ENCODE measurements at places on chromosomes 7 and 10. TPM values are rescaled to one million over a fixed set of nuclear protein-coding genes. Genes with fewer than 3 reads are reported as not detected.

MKX gene
- total RNA-seq, result 0.95 TPM

PVRIG gene
- total RNA-seq, result 27.8 TPM

VAX1 gene
- not detected for total RNA-seq

GPC2 gene
- 3.5 TPM for total RNA-seq

SKIDA1 gene
- not detected for total RNA-seq

BEND7 gene
- total RNA-seq, result not detected

CYP3A7 gene
- total RNA-seq, result not detected

GRCh38 chr10:63246356-63246755 is 113.2 kb downstream of the NRBF2 start:
- no peak for DNase-seq

DNA sequence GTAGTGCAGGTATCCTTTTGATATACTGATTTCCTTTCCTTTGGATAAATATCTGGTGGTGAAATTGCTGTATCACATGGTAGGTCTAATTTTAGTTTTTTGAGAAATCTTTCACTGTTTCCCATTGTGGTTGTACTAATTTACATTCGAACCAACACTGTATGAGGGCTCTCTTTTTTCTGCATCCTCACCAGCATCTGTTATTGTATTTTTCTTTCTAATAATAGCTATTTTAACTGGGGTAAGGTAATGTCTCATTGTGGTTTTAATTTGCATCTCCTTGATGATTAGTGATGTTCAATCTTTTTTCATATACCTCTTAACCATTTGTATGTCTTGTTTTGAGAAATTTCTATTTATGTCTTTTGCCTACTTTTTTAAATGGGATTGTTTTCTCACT is 335.4 kb upstream of the MTPN start:
- no peak for DNase-seq

DNA sequence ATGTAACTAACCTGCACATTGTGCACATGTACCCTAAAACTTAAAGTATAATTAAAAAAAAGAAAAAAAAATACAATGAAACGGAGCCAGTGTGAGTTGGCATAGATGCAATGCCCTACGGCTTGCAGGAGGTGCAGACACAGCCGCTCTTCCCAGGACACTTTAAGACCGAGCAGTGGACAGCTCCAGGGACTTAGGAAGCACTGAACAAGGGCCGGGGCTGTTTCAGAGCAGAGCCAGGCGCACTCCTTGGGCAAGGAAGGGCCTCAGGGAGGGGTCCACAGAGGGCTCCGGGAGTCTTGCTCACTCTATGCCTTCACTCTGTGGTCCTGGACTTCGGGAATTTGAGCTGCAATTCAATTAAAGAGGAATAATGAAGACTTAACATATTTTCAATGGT is 355.3 kb downstream of the TCERG1L start:
- DNase-seq, result no peak

- no peak for DNase-seq
These were observed 202.8 kb upstream of the SMIM30 start for GRCh38 chr7:113321201-113321600.

GRCh38 chr10:48798481-48799254 is 114.0 kb downstream of the WDFY4 start:
- DNase-seq, result no peak

DNA sequence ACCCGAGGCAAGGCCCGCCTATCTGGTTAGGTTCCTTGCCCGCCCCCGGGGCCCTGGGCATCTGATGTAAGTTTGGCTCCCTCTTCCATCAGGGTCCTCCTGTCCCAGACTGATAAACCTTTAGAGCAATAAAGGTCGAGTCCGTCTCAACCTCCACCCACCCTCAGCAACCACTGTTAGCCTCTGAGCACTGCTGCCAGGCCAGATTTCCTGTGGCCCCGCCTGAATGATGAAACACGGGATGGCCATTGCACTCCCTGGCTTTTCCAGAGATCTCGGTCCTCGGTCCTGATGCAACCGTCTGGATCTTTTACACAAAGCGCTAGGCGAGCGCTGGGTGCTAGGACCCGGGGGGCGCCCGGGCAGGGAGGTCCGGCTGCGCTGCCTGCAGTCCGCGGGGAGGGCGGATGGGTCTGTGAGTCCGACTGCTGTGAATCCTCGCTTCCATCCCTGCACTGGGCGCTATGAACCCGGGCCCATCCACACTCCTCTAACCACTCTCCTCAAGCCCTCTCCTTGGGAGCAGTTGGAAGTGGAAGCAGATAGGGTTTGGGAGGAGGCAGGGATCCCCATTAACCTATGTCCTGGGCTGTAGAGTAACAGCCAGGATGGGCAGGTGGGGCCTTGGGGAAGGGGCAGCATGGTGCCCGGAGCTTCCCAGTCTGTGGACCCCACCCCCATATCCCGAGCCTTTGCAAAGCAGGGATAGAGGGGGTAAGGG is 875 bp upstream of the DDIT4 start:
- DNase-seq, result peak; percentile 17

GRCh38 chr7:16710651-16711050 is 42.9 kb upstream of the TSPAN13 start:
- DNase-seq, result no peak

DNA sequence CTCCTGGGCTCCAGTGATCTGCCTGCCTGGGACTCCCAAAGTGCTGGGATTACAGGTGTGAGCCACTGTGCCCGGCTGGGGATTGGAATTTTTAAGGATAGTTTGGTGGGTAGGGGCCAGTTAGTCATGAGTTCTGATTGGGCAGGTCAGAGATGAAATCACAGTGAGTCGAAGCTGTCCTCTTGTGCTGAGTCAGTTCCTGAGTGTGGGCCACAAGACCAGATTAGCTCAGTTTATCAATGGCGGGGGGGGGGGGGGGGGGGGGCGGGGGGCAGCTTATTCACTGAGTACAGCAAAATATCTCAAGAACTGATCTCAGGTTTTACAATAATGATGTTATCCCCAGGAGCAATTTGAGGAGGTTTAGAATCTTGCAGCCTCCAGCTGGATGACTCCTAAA is 11.6 kb upstream of the ERCC6 start:
- no peak for DNase-seq

- DNase-seq, result no peak
These were observed 44.1 kb upstream of the ADRB1 start for GRCh38 chr10:113999531-113999930.

DNA sequence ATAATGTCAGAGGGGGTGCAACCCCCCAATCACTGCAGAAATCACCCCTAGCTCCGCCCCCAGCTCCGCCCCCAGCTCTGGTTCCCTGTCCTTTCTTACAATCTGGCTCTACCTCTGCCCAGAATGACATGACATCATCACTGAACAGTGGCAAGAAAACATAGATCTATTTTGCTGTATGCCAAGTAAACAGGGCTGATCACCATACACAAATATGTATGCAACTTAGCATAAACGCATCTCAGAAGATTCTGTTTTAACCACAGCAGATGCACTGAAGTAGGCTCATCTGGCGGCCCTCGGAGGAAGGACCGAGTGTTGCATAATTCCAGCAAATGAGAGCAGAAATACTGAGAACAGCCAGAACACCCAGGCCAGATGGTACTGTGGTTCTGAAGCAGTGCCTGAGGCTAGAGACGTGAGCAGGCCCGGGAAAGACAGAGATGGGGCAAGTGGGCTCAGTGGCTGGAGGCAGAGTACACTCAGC is 293.3 kb upstream of the KLF14 start:
- peak; percentile 31 for DNase-seq

DNA sequence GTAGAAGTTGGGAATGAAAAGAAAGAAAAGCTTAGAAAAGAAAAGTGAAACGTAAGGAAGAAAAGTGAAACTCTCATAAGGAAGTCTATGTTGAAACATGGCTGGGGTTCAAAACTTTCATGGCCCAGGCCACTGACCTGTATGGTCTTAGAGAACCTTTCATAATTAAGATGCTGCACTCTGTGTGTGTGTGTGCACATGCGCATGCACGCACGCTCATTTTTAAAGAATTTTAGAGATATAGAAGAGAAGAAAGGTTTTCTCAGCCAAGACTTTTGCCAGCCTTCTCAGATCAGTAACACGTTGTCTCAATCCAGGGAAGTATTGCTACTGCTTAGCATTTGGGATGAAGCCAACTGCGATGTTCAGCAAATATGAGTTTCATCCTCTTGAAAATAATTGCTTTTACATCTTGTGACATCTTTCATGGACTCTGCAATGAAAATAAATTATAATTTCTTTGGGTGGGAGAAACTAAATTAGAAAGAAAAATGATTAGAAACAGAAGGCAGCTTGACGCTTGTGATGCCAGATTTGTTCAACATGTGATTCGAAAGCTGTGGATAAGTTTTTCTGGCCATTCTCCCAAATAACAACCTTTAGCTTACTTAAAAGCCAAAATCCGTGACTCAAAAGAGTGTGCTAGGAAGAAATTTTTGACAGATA is 16.2 kb upstream of the SLC26A4 start:
- no peak for DNase-seq

- no peak for DNase-seq
These were observed 65.8 kb upstream of the EMX2 start for GRCh38 chr10:117476716-117477115.

GRCh38 chr7:3033581-3033980 is 10.1 kb downstream of the CARD11 start:
- no peak for DNase-seq

DNA sequence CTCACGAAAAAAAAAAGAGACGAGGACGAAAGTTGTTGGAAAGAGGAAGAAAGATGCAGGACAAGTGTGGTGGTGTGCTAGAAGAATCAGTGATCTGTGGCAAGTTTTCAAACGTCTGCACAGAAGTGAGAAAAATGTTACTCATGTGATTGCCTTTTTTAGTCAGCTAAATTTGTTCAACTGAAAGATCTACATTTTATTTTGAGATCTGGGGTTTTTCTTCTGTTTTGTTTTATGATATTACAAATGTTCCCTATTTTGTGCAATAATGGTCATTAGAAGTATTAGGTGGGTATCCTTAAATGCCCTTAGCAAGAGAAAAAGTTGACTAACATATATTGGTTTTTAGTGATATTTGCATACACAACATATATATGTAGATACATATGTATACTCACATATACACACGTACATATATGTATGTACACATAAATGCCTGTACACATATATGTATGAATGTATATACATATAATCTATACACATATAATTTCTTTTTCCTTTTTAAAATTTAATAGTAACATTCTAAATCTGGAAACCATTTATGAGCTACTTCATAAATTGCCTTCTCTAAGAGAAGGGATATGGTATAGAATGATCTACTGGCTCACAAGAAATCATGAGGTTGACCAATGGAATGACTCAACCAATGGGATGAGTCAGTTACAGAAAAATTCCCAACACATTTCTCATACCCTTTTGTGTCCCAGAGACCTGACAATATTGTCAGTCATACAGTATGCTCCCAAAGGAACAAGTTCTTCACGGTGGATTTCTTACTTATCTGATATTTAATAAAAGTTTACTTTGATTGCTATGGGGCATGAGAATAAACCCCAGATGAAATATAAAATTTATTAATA is 38.4 kb downstream of the SLC39A12 start:
- no peak for DNase-seq

- no peak for DNase-seq
These were observed 339.2 kb upstream of the PODXL start for GRCh38 chr7:131895541-131896164.

DNA sequence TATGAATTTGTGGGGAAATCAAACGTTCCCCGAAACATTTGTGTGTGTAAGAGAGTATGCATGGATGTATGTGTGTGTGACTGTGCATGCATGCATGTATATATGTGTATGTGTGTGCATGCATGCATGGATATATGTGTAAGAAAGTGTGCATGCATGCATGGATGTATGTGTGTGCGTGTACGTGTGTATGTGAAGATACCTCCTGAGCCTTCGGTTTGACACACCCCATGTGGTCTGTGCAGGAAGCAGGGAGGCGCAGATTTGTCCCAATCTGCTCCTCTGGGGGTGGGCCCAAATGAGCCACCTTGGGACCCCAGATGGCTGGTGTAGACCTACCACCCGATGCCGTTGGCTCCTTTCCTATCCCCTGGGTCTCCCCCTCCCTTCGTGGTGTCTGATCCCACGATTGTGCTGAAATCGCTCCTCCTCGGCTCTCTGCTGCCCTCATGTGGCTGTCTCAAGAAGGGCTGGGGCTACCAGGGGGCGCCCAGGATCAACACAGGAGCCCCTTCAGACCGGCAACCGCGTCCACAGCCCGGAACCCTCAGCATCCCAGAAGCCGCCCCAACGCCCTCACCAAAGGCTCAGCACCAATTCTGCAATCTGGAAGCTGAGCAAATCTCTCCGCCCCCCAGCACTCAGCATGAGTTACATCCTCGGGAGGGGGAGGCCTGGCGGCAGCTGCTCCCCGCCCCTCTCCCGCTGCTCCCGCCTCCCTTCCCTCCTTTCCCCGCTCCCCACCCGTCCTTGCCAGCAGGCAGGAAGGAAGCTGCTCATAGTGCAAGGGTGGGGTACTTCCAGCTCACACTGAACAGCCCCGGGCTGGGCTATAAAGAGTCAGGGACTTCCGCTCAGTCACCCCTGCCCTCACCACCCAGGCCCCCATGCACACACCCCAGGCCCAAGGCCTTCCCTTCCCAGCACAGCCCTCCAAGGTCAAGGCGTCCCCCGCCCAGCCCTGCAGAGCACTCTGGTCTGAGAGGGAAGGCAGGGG is 2.3 kb upstream of the NOS3 start:
- peak; percentile 67 for DNase-seq

DNA sequence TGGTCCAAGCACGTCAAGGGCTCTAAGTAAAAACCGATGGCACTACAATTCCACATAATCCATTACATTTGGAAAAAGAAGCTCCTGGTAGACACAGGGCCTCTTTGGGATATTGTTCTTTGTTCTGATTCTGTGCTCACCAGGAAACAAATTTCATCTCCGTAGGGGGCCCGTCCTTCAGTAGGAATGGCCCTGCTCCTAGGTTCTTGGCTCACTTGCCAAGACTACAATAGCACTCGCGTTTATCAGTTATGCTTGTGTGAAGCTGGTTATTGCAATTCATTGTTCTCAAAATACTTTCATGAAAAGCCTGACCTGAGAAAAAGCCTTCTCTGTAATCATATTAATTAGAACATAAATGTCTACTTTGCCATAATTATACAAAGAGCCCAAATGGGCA is 10.3 kb upstream of the ZC3HAV1L start:
- no peak for DNase-seq
